ENCODE measurements at places on chromosomes 13 and 19.

DNA sequence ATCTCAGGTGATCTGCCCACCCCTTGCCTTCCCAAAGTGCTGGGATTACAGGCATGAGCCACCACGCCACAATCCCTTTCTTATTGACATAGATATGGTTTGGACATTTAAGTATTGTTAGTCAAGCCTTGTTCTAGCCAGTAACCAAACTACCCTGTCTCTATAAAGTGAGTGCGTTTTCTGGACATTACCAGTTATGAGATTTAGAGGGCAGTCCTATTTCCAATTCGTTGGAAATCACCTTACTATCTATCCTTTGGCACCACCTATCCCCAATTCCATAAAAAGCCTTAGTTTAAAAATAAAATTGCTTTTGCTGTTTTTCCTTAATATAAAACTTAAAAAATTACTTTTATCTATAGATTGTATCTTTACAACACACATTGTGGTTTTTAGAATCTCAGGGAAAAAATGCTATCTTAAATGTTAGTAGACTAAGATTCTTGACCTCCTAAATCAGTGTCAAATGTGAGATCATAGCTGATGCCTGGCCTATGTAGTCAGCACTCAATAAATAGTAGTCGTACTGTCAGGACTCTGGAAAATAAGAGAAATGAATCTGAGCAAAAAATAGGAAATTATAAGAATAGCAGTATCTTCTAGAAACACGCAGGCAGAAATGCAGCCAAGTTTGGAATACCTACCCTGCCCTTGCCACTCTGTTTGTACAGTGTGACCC, 57.0 kb downstream of the NUFIP1 start:
- no peak for DNase-seq

GRCh38 chr13:63625869-63626268, 2210.2 kb upstream of the PCDH20 start:
- no peak for DNase-seq

GRCh38 chr13:102443249-102443648, 41.4 kb upstream of the FGF14 start:
- DNase-seq: no peak

GRCh38 chr19:42601811-42602443, 7.2 kb upstream of the CEACAM8 start:
- DNase-seq: peak; percentile 5

DNA sequence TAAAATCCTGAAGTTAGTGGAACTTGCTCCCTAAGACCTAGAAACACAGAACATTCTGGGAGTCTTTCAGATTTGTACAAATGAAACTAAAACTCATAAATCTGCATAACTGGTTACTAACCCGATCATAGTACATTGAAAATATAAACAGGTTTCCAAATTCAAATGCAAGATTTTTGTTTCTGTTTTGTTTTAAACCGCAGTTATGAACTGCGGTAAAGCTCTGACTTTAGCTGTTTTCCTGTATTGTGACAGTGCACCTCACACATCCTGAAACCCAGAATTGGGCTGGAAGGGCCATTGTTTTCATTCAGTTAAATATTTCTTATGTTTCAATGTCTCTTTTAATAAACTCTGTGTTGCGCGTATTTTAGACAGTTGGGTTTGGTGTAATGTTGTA, 204.7 kb downstream of the SHISA2 start:
- no peak for DNase-seq

- no peak for DNase-seq
These were observed 1.0 kb upstream of the REX1BD start for GRCh38 chr19:18587561-18587960.

- DNase-seq: peak; percentile 57
These were observed 6.0 kb downstream of the KANK2 start for GRCh38 chr19:11191273-11191755.

- DNase-seq: no peak
These were observed 13.7 kb downstream of the SMIM24 start for GRCh38 chr19:3466635-3467034.

DNA sequence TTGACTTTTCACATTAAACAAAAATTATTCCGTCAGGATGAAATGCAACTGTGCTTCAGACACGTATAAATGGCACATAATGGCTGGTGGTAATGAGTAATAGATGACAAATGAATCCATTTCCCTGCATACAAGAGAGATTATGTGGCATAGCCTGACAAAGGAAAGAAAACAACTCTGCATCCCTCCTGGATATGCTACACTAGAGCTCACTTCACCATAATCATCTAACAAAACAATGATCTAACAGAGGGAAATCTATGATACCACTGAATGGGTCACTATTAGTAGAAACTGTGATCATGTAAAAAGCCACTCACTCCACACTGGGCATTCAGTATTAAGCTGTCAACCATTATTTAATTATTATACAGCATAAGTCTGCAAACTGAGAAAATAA, 1498.4 kb downstream of the EFNB2 start:
- peak; percentile 58 for DNase-seq

- DNase-seq: no peak
These were observed 41.7 kb downstream of the HTR2A start for GRCh38 chr13:46855166-46855565.

GRCh38 chr13:59374691-59375090, 789.0 kb downstream of the DIAPH3 start:
- DNase-seq: no peak

DNA sequence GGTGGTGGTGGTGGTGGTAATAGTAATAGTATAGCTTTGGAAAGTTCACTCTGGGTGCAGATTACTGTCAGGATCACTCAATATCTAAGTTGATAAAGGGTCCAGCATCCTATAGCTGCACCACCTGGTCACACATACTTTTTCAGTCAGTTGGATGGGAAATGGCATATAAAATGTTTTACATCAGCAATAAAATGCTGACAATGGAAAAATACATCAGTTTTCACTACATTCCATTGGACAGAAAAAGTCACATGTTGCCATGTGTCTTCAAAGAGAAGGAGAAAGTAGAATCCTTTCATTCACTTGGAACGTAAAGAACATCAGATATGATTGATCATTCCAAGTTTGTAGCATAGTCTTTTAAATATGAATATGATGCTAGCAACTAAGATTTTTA, 481.4 kb downstream of the SLITRK6 start:
- no peak for DNase-seq

- DNase-seq: no peak
These were observed 158.8 kb upstream of the DACH1 start for GRCh38 chr13:72025836-72026235.

DNA sequence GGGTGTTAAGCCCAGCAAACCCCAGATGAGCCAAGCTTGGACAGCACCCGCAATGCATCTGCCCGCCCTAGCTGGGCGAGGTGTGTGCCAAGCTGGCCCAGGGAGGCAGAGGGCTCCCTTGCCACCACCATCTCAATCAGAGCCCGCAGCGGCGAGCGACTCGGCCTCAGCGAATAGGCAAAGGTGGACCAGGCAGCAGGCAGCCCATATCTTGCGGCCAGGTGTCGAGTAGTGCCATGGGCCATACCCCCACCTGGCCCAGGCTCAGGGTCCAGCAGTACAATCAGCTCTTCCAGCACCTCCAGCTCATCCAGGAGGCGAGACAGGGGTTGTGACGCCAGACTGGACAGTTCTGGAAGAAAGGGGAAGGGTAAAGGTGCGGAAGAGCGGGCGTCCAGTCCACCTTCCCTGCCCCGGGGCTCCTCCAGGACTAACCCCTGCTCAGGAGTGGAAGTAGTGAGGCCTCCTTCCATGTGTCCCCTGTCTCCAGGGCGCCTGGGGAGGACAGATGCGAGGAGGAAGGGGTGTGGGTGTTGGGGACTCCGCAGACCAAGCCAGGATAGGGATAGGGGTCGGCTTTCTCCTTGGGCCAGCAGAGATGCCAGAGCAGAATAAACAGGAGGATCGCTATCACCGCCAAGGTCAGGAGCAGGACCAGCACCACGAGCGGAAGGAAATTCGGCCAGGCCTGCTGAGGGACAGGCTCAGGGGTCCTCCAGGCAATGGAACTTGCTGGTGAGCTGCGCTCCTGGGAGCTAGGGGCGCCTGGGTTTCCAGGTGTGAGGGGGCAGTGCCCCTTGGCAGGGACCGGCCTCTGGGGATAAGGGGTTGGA, 2.8 kb downstream of the IGFLR1 start:
- DNase-seq: no peak

DNA sequence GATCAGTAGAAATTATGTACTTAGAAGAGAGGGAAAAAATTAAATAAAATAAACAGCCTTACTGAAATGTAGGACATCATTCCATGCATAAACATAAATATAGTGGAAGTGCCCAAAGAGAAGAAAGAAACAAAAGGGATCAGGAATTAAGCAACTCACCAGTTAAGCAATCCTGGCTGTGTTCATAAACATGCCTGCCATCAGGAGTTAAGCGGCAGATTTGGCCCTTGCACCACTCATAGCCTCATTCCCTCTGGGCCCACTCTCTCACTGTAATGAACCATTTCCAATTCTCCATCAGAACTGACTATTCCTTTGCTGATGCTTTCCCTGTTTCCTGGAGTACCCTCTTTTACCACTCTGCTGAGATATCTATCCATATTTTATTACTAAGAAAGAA, 281.4 kb downstream of the LHFPL6 start:
- no peak for DNase-seq

GRCh38 chr19:3433313-3433712, 47.0 kb downstream of the SMIM24 start:
- DNase-seq: no peak
